ENCODE measurements at places on chromosomes 2 and 18. TPM values are rescaled to one million over a fixed set of nuclear protein-coding genes. Genes with fewer than 3 reads are reported as not detected.

MYCN gene
- 0.39 TPM for total RNA-seq

SLC14A1 gene
- not detected for total RNA-seq

VIT gene
- total RNA-seq: not detected

CENPA gene
- 11.5 TPM for total RNA-seq

CYP26B1 gene
- 19.7 TPM for total RNA-seq

CSRNP3 gene
- 0.05 TPM for total RNA-seq

CLIP4 gene
- 17.4 TPM for total RNA-seq

IL36B gene
- not detected for total RNA-seq

TRIM43 gene
- total RNA-seq: not detected

FAM228A gene
- 2.4 TPM for total RNA-seq
